Central memory CD4-positive, alpha-beta T cell (primary cell): ENCODE measurements at places on chromosomes 2 and 18.

DNA sequence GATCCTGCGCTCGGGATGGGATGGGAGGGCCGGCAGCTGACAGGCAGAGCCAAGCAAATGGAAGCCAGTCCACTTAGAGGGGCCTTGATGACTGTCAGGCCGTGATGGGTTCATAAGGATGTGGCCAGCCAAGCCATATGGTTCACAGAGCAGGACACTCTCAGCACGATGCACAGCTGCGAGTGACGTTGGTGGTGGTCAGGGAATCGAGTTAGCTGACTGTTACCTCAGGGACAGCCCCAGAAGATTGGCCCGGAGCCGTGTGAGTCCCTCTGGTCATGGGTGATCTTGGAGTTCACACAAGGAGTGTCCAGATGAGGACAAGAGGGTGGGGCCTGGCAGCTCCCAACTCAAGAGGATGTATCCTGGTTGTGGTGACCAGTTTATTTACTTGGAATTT is 70.2 kb downstream of the TPGS2 start:
- DNase-seq = no peak

- DNase-seq = no peak
These were observed 45.4 kb upstream of the SNTG2 start for GRCh38 chr2:905091-905832.

GRCh38 chr2:174180165-174180724 is 68.1 kb downstream of the OLA1 start:
- DNase-seq = no peak

DNA sequence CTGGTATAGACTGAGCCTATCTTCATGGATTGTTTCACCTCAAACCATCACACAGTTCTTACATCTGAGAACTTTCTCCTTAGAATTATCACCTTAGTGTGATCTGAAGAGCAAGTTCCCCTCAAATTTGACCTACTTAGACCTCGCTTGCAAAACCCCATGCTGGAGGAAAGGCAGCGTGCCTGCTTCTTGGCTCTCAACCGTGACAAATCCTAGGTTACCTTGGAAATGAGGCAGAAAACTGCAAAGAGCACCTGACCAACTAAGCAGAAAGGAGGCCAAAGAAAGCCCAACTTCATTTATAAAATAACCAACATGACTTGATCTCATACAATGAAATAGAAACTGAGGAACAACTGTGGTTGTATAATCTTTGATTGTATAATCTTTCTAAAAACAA is 146.4 kb downstream of the RAB3GAP1 start:
- no peak for DNase-seq

DNA sequence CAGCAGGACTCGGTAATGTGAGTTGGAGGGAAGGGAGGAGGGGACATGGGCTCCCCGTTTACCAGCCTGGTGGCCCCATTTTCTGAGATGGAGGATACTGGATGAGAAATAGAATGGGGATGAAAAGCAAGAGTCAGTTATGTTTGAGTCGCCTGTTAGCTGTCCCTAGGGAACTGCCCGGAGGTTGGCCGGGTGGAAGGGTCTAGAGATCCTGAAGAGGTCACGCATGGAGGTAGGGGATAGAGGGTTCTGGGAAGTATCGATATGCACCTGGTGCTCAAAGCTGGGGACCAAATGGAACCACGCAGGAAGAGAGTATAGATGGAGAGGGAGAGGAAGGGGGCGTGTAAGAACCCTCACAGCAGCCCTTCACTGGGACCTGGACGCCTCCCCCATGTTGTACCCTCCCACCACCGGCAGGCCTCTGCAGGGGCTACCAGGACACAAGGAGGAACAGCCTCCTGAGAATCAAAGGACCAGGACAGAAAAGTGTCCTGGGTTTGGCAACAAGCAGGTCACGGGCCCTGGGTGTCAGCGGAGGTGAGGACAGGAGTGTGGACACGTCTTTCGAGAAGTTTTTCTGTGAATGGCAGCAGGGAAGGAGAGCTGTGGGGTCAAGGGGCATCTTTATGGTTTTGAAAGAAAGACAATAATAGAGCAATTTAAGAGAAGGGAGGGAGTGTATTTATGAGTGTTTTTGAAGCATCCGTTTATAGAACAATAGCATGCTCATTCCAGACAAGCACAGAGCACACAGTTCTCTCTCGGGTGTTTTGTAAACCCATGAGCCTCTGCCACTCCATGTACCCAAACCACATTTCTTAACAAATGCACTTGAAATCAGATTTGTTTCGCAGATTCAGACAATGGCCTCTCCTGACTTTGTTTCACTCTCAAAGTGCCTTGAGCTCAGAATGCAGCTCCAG is 132.2 kb downstream of the SMAD7 start:
- DNase-seq = no peak

DNA sequence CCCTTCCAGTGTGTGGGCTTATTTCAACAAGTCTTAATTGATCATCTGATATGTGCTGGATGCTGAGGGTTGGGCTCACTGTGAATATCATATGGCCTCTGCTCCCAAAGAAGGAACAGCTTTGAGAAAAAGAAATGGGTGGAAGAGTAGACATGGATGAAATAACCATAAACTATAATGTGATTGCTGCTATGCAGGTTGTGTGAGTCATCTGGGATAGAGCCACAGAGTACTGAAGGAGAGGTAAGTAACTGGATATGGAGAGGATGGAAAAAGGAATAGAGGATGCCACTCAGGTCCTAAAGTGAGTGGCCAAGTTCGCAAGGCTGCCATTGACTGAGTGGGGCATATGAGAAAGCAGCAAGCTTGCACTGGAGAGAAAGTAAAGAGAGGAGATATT is 8.7 kb upstream of the DSG2 start:
- DNase-seq = no peak

DNA sequence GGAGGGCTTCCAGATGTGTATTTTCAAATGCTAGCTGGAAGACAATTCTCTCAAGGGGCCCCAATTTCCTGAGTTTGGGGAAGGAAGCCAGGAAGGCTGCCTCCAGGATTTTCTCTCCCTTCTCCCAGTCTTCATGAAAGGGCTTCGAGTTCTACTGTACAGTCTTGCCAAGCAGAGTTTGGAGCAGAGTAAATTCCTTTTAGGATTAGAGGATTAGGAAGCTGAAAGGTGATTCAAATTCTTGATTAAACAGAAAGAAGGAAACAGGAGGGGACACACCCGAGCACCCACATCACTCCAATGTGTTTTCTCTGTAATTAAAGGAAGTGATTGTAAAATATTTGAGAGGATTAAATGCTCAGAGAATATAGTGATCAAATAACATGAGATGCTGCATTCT is 217.8 kb downstream of the SETBP1 start:
- no peak for DNase-seq

DNA sequence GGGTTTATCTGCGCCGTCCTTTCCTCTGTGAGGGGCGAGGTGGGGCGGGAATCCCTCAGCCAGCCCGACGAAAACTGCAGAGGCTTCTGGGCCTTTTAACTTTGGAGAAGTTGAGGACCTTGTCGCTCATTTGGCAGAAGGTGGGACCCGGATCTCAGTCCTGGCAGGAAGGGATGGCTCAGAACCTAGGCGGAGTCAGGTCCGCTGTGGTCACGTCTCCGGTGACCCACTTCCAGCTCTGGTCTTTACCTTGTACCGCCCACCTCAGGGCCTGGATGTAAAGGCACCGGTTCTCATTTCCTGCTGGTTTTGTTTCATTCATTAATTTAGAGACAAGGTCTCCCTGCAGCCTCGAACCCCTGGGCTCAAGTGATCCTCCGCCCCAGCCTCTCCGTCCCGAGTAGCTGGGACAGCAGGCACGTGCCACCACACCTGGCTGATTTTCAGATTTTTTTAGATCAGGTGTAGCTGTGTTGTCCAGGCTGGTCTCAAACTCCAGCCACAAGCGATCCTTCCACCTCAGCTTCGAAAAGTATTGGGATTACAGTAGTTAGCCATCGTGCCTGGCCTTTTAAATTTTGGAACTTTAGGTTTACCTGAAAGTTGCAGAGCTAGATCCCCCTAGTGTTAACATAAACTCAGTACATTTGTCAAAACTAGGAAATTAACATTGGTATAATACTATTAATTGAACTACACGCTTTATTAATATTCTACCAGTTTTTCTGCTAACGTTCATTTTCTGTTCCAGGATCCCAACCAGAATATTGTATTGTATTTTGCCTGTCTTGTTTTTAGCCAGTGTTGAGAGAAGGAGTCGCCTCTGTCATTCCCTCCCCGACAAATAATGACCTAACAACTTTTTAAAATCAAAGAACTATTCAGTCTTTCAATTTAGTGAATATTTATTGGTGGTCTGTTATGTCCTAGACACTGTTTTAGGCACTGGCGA is 852 bp downstream of the POLI start:
- peak; percentile 28 for DNase-seq
